ENCODE measurements at places on chromosomes 16 and 17. TPM values are rescaled to one million over a fixed set of nuclear protein-coding genes. Genes with fewer than 3 reads are reported as not detected.

Gene ZKSCAN2
- 11.3 TPM for polyA plus RNA-seq

GRCh38 chr17:49990921-49991320 lies 4.1 kb downstream of the DLX3 start:
- no peak for DNase-seq

DNA sequence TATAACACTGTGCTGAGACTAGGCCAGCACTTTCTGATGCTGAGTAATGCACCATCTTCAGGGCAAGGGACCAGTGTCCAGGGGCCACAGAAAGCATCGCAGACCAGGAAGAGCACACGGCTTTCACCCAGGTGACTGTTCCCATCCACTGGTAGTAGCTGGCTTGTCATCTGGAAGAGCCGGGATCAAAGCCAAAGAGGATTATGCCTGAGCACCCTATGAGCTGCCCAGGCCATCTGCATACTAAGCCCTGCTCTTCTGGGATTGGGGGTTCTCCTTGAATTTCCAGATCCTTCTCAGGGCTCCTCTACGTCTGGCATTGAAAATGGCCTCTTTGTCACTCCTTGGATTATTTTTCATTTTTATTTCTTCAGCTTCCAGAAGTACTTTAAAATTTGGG lies 140.7 kb downstream of the IRX3 start:
- DNase-seq, result no peak

Gene PDILT
- polyA plus RNA-seq, result not detected

Gene TLCD1
- 20.9 TPM for polyA plus RNA-seq

GRCh38 chr17:78642707-78643106 lies 65.5 kb upstream of the DNAH17 start:
- no peak for DNase-seq

Gene HBA2
- 1,266 TPM for polyA plus RNA-seq

Gene CDT1
- 15.4 TPM for polyA plus RNA-seq

Data from right renal pelvis (tissue), 4 donors.